Lung microvascular endothelial cell (primary cell): ENCODE measurements at places on chromosomes 5 and 9.

GRCh38 chr9:94945197-94946144 is 219.0 kb downstream of the AOPEP start:
- DNase-seq = peak; percentile 54

- peak; percentile 37 for DNase-seq
Measured at GRCh38 chr5:33470544-33470943, 29.8 kb downstream of the TARS1 start.

- DNase-seq = no peak
Measured at GRCh38 chr9:134049236-134049635, 18.6 kb downstream of the BRD3 start.

DNA sequence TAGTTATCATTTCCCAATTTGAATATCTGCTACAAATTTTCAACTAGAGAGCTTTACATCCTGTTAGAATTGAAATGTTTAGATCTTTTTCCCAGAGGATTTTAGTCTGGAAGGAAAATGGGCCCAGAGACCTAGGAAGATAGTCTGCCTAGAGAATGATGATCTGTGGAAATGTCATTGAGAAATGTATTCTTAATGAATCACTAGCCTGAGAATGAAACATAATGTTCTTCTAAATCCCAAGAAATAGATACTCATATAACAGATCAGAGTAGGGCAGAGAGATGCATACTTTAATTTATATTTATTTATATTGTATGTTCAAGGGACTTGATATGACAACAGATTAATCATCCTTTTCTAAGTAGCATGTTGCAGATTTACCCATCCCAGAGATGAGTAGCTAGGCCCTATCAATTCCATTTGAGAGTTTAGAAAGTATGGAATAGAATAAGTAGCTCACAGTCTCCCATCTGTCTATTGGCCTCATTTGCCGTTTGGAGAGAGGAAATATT is 25.1 kb upstream of the SLC44A1 start:
- no peak for DNase-seq

DNA sequence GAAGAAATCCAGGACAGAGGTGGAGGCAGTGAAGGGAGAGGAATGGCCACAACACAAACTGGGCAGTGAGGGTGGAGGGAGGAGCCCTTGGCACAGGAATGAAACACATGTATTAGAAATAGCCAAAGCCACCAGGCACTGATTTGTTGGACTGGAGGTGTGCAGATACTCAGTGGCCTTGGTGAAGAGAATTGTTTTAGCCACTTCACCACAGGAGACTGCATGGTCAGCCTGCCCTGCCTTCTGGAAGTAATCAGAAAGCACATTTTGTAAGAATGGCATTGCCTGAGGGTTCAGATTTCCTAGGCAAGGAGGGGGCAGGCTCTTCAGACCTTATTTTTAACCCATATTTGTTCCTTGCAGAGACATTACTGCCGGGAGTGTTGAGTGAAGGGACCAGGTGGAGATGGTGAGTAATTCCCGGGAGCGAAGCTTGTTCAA is 2.2 kb downstream of the SGCD start:
- DNase-seq = no peak

GRCh38 chr9:111868475-111868874 is 28.1 kb upstream of the UGCG start:
- no peak for DNase-seq

GRCh38 chr5:139459451-139459934 is 3.0 kb downstream of the ECSCR start:
- DNase-seq = peak; percentile 62
